ENCODE measurements at places on chromosomes 1 and 21.

DNA sequence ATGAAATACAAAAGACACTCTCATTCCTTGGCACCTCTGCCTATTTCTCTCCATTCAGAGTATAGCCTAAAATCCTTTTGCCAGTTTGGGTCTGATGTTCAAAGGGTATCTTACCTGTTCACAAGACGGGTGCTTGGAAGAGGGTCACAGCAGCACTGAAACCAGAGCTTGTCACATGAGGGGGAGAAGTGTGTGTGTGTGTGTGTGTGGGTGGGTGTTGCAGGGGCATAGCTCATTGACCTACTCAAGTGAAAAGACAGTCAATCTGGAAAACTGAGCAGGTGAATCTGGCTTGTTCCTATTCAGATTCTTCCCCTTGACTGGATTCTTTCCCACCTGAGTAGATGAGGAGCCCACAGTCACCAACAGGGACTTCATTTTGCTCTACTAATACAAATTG lies 63.9 kb downstream of the KCTD3 start:
- no peak for DNase-seq

DNA sequence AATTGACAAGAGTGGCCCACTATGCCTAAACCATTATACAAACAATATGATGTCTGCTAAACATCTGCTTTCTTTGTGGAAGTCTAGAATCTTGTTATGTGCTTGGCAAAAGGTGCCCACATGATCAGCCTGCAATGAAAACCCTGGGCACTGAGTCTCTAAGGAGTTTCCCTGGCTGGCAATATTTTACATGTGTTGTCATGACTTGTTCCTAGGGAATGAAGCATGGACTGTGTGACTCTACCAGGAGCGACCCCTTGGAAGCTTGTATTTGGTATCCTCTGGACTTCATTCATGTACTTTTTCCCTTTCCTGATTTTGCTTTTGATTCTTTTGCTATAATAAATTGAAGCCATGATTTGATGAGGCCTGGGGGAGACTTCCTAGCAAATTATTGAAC lies 324.9 kb downstream of the HHIPL2 start:
- no peak for DNase-seq

DNA sequence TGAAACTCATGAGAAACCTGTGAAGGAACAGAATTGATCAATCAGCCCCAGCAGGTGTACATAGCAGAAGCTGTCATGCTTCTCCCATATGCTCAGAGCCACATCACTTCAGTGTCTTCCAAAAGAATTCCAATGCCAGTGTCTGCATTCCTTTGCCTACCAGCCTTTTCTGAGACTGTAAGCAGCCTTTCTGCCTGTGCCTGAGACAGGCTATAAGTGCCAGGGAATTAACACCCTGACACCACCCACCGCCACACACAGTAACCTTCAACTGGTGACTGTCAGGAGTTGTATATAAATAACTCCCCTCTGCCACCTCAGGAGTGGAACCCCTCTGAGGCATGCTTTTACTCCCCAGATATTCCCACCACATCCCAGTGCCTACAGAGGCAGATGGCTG lies 38.1 kb upstream of the SLAMF9 start:
- DNase-seq, result no peak

DNA sequence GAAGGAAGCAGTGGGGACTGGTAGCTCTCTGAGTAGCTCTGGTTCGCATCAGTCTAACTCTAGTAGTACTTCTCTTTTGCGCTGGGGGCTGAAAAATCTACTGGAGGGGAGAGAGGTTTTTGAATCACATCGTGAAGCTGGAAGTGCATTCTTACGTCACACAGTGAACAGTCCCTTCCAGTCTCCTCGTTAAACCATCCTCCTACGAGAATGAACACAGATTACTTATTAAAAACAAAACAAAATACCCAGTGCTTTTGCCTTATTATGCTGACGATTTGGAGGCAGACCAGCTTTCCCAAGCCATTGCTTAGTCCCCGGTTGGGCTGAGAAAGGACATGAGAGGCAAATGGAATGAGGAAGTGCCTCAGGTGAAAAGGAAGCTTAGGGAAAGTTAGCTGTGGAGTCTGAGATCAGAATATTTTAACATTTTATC lies 16.1 kb downstream of the HUNK start:
- no peak for DNase-seq

DNA sequence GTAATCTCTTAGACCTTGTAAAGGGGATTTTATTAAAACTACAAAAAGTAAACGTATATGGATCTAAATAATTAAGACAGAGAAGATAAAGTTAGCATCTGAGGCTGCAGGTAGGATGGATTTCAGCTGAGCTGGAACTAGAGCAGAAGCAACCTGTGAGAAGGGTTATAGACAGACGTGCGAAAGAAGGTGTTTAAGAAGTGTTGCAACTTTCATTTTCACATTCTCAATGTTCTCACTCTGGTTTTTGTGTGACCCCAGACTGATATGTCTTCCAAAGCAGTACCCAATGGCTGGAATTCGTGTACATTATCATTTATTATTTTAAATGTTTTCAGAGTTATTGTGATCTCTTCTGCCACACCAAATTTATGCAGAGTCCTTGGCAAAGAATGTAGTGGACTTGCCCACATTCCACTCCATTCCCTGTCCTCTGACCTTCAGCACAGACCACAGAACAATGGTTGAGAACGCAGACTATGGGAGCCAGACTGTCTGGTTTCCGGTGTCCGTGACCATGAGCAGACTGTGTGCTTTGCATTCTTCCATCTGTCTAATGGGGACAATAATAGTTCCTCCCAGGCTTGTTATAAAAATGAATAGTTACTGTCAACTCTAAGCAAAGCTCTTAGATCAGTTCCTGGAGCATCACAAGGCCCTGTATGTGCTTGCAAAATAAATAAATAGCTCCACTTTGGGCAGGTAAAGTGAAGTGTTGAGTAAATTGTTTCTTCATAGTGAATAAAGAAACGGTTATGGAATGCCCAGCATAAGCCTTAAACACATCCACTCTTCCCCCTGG lies 140.6 kb upstream of the SAMSN1 start:
- no peak for DNase-seq

- no peak for DNase-seq
Observed at GRCh38 chr1:158924677-158925076, 6.7 kb upstream of the PYHIN1 start.

DNA sequence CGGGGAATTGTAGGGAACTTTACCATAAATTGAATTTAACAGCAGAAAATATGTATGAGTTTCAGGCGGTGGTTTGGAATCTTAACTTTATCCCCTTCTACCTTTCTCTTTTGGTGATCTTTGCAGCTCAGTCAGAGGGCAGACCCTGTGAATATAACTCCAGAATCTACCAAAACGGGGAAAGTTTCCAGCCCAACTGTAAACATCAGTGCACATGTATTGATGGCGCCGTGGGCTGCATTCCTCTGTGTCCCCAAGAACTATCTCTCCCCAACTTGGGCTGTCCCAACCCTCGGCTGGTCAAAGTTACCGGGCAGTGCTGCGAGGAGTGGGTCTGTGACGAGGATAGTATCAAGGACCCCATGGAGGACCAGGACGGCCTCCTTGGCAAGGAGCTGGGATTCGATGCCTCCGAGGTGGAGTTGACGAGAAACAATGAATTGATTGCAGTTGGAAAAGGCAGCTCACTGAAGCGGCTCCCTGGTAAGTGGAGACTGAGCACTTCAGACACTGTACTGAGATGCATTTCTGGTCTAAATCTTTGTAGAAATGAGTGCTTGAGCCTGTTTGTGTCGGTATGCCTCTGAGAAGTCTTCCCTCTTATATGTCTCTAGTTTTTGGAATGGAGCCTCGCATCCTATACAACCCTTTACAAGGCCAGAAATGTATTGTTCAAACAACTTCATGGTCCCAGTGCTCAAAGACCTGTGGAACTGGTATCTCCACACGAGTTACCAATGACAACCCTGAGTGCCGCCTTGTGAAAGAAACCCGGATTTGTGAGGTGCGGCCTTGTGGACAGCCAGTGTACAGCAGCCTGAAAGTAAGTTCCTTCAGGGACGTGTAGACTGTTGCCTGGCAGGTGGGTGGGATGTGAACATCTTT lies 1.5 kb downstream of the CCN1 start:
- DNase-seq, result no peak

GRCh38 chr1:208055535-208055934 lies 144.6 kb upstream of the CD34 start:
- no peak for DNase-seq

GRCh38 chr21:45595574-45596295 lies 47.8 kb upstream of the PCBP3 start:
- no peak for DNase-seq

GRCh38 chr1:22184892-22185612 lies 42.2 kb upstream of the WNT4 start:
- DNase-seq, result no peak

DNA sequence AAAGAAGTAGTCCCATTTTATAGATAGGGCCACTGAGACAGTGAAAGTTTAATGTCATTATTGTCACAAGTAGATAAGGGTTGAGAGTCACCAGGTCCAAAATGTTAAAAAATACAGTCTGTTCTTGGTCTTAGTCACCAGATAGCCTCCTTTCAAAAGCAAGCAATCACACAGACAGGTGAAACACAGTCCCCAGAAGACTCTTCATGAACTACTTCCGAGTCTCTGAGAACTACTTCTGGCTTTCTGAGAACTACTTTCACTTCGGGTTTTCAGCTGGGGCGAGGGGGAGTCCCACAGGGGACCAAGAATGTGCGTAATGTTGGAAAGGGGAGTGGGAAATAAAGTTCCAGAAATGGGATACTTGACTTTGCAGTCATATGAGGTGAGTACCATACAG lies 143.2 kb downstream of the HHIPL2 start:
- DNase-seq, result no peak

- no peak for DNase-seq
Observed at GRCh38 chr21:34113842-34114241, 40.5 kb downstream of the MRPS6 start.

GRCh38 chr1:197921235-197922069 lies 4.3 kb downstream of the LHX9 start:
- DNase-seq, result no peak

DNA sequence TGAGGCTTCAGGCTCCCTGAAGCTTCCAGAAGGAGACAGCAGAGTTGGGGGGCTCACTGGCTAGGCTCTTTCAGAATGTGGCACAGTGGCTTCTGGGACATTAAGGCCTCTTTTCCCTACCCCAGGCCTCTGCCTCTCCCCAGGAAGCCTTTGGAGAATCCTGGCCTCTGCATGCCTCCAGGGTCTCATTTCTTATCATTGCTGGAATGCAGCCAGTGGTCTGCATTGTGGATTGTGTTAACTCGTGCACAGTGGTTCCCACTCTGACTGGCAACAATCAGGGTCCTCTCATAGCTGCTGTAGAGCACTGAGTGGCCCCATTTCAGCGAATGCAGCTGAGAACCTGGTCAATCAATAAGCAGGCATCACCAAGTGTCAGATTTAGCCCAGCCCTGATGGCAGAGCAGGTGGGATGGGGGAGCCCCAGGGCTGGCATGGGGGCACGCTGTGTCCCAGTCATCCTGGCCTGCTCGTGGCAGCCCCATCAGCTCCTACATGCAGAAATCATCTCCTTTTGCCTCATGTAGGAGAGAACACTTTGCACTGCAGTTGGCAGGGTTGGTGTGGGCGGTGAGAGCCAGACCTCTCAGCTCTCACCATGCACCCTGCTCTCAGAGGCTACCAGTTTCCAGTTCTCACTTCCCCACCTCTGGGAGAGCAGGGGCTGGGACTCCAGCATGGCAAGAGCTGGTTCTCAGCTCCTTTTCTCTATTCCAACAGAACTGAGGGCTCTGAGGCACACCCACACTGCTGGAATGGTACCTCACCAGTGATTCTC lies 13.4 kb downstream of the ADORA1 start:
- DNase-seq, result no peak

- DNase-seq, result no peak
Observed at GRCh38 chr1:101205457-101205856, 31.4 kb upstream of the S1PR1 start.

- DNase-seq, result no peak
Observed at GRCh38 chr1:118948351-118948750, 39.8 kb downstream of the TBX15 start.

DNA sequence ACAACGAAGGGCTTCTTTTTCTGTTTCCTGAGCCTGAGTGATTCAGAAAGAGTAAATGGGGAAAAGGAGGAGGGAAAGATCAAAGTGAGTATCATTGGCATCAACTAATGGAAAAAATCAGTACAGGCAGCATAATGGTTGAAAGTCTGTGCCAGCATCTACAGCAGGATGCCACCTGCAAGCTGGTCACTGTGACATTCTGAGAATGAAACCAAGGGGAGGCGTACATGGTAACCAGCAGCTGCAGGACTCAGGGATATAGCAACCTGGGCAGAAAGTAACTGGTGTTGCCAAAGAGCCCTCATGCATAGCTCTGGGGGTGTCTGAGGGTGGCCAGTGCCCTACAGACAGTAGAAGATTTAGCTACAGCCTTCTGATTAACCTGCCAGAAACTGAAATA lies 305.9 kb downstream of the BRINP2 start:
- DNase-seq, result no peak

- no peak for DNase-seq
Observed at GRCh38 chr1:215128504-215128903, 46.0 kb downstream of the KCNK2 start.

- DNase-seq, result no peak
Observed at GRCh38 chr1:182122913-182123260, 61.4 kb upstream of the ZNF648 start.

- no peak for DNase-seq
Observed at GRCh38 chr1:4786055-4786454, 131.6 kb downstream of the AJAP1 start.

GRCh38 chr1:114104949-114105348 lies 48.7 kb downstream of the SYT6 start:
- no peak for DNase-seq

DNA sequence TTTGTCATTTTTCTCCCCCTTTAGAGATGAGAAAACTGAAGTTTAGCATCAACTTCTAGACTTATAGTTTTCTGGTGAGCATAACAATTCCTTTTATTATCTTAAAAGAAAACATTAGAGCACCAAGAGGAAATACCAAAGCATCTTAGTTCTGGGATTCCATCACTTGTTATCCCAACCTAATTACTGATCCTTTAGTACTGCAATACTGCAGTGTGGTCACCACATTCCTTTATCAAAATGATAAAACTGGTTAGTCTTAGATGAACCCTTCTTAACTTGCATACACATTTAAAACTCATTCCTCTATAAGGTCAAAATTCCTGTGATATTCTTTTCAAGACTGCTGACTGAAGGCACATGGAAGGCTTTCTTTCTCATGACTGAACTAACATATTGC lies 23.1 kb downstream of the SOD1 start:
- DNase-seq, result no peak

DNA sequence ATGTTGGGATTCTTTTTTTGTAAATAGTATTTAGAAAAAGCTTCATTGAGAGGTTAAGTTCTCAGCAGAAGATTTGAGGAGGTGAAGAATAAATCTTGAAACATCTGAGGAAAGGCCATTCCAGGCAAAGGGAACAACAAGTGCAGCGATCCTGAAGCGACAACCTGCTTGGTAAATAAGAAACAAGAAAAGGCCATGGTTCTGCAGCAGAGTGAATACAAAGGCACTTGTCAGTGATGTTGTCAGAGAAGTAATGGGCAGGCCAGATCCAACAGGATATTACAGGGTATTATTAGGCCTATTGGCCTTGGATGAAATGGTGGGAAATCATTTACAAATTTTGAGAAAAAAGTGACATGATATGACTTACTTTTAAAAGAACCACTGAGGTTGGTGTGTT lies 960.0 kb downstream of the PLA2G4A start:
- no peak for DNase-seq

Data from stimulated activated CD4-positive, alpha-beta T cell treated with anti-CD3 and anti-CD28 coated beads, TNF-alpha, amount 100 ng/mL, for 48 hours (primary cell).